ENCODE measurements at places on chromosomes 3 and 15. TPM values are rescaled to one million over a fixed set of nuclear protein-coding genes. Genes with fewer than 3 reads are reported as not detected.

- no peak for DNase-seq
Observed at GRCh38 chr15:71136159-71136783, 21.0 kb downstream of the THSD4 start.

- DNase-seq, result no peak
Observed at GRCh38 chr3:13514639-13515435, 34.1 kb upstream of the FBLN2 start.

The GATA2 gene
- total RNA-seq, result 0.07 TPM

The ATG3 gene
- total RNA-seq, result 54.9 TPM

DNA sequence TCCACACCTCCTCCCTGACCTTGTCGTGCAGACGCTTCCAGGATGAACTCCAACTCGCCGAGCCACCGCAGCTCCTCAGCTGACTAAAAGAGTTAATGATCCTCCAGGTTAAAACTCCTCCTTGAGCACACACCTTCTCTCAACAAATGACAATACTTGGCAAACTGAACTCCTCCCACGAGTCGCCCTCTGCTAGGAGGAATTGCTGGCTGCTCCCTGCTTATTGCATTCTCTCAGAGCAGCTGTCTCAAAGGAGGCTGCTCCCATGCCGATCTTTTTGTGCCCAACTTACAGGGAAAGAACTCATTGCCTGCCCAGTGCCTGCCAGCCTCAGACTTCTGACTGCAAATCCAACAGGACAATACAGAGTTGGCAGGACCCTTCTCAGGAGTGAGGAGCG is at the start of gene ATP13A4:
TSS of gene ATP13A4 (minus strand) at position 85 of the 400 bp plus-strand sequence. CDS start 96 bp downstream, outside the sequence.
- no peak for DNase-seq

- peak; percentile 72 for DNase-seq
Observed at GRCh38 chr3:123489400-123490004, 40.6 kb upstream of the ADCY5 start.

DNA sequence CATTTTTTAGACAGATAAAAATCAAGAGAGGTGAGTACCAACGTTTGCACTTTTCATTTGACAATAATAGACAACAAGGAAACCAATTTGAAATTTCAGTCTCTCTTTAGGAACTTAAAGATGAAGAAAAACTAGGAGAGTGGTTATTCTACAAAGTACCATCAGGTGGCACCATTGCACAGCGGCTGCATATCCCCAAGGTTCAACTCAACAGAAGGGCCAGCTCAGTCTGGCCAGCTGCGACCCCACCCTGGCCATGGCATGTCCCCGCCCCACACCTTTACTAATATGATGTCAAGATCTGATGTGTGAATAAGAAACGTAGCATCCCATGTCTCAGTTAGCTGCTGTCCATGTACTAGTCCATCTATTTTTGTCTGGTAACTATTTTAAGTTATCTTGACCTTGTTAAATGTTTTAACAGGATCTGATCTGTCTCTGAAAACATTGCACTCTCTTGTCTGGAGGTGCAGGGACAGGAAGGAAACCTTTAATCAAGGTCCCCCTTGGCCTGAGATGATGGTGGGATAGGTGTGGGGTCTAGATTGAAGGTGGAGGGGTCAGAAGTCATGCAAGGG is 35.5 kb upstream of the CGNL1 start:
- DNase-seq, result peak; percentile 64

DNA sequence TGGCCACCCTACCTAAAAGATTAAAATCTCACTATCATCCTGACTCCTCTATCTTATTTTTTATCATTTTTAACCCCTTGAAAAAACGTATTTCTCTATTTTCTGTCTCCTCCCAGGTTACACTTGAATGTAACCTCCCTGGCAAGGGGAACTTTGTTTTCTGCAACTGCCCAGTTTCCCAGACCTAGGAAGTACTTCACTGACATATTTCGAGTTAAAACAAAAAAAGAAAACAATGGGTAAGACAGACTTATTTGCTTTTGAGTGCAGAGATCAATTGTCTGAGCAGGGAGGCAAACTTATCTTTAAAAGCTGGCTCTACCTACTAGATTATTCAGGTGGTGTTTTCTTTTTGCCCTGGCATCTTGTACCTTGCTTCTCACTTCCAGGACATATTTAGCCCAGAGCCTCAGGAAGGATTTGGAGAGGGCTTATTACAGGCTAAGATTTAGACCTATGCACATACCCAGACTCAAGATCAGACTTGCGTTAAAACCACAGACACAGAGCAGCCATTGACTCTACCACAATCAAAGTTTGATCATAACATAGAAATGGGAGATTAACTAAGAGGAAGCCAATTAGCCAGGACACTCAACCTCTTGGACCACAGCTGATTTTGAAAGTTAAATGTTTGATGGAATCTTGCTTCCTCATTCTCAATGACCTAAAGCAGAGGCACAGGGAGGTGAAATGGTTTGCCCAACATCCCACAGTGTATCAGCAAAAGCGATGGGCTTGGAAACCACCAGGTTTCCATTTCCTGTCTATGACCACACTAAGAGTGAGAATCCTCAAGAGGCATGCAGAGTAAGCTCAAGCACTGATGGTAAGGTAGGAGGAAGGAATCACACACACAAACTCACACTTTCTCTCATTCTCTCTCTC is 169.5 kb upstream of the THBS1 start:
- DNase-seq, result peak; percentile 27

DNA sequence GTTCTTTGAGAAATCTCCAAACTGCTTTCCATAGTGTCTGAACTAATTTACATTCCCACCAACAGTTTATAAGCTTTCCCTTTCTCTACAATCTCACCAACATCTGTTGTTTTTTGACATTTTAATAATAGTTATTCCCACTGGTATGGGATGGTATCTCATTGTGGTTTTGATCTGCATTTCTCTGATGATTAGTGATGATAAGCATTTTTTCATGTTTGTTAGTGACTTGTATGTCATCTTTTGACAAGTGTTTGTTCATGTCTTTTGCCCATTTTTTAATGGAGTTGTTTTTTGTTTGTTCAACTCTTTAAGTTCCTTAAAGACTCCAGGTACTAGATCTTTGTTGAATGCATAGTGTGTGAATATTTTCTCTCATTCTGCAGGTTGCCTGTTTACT is 116.6 kb upstream of the TSC22D2 start:
- no peak for DNase-seq

DNA sequence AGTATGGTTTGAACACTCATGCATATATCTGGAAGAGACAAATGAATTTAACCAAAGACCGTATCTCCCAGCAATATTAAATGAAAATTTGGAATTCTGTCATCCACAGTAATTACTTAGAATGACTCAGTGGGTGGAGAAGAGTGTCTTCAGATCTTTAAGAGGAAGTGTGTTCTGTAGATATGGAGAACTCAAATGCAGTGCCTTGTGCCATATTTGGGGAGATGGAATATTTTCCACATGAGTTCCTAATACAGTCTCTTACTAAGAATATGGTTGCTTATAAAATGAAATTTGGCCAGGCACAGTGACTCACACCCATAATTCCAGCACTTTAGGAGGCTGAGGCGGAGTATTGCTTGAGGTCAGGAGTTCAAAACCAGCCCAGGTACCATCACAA is 40.5 kb downstream of the ANO10 start:
- DNase-seq, result no peak

The CHRNA5 gene
- 8.5 TPM for total RNA-seq

The CLDN18 gene
- total RNA-seq, result not detected

GRCh38 chr3:149296972-149297371 is 36.5 kb downstream of the TM4SF18 start:
- no peak for DNase-seq
